ENCODE measurements at places on chromosomes 1 and 21.

DNA sequence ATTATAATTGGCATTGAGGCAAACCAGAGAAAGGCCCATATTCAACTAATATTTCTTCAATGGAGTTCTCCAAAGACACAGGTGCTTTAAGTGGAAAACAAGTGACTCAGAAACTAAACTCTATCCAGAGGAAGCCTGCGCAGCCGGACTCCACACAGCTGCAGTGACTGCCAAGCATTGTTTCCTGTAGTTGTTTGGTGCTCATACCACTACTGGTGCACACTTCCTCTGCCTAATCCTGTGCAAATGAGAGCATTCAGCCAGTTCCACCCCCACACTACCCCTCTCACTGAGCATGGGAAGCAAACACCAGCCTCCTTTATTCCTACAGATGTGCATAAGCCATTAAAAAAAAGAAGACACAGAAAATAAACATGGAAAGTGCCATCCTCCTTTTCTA is 102.9 kb downstream of the VAV3 start:
- DNase-seq, result no peak

DNA sequence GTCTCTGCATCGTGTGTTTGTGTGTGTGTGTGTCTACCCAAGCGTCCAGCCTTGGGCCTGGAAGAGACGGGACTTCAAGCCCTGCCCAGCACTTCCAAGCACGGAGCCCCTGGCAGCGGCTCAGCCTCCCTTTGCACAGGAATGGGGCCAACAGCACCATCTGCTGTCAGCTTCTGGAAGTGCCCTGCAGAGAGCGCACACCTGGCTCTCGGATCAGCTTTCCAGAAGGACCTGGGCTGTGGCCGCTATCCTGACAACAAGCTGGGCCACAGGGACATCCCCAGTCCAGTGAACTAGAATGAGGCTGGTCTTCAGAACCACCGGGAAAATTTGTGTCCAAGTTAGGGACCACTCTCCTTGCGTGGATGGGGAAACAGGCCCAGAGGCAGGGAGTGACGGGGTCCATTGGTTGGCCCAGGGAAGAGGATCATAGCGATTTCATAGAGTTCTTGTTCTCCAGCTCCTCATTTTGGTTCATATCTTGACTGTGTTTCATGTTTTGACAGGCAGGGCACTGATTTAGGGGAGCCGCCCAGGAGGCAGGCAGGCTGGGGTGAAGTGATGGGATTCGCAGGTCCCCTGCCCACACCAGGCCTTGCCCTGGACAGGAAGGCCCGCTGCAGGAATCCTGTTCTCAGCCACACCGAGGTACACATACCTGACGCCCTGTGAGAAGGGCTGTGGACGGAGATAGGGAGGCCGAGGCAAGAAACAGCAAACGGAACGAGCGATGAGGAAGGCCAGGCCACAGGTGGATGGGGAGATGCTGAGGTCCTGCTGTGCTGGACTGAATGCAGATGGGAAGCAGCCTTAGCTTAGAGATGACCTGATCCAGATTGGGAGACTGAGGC is 38.4 kb downstream of the TAS1R2 start:
- DNase-seq, result no peak

GRCh38 chr1:66300280-66300971 is 233.5 kb upstream of the SGIP1 start:
- no peak for DNase-seq

GRCh38 chr1:177969825-177970371 is at the start of gene SEC16B:
Gene SEC16B (minus strand): TSS chr1:177970058. CDS start chr1:177967981, 2,077 bp downstream.
- DNase-seq, result no peak

GRCh38 chr1:244354810-244355278 is 96.9 kb downstream of the ADSS2 start:
- DNase-seq, result no peak

DNA sequence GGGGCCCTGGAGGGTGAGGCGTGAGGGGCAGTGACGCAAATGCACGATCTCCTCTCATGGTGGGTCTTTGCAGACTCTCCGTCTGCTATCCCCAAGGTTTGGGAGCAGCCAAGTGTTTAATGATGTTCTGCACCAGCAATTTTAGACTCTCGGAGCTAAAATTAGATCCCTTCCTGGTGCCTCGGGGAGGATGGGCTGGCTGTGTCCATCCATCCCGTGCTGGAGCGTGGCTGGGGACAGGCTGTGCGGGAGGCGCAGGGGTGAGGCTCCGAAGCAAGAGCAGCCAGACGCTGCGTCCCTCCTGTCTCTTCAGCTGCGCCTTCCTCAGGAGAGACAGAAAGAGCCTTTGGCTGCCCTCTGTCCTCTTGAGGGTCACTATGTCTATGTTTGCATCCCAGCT is 387.6 kb downstream of the CAMTA1 start:
- no peak for DNase-seq

DNA sequence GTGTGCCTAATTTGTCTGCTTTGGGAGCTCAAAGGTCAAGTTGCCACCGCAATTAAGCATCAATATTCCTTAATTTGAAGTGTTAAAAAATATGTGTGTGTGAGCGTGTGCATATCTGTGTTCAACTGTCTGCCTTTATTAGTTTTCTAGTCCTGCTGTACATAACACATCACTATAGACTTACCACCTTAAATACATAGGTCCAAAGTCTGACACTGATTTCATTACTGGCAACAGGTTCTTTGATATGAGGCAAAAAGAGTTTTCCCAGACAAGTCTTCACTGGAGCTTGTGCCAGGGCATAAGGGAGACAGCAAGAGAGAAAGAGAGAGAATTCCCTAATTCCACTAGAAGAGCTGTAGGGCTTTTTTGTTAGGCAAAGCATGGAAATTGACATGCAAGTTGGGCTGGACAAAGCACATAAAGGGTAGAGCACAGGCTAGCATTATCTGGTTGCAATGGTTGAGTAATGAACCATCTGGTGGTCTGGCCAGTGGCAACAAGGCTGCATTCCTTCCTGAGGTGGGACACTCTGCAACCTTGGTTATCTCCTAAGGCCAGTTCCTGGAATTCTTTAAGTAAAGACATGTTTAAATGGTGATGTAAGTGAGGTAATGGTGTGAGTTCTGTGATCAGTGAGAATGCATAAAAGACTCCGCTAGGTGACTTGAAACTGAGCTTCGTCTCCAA is 457.2 kb upstream of the ADAMTS5 start:
- no peak for DNase-seq
